ENCODE measurements at places on chromosomes 12 and 14.

GRCh38 chr14:102798926-102799325 lies 21.7 kb downstream of the TRAF3 start:
- no peak for DNase-seq

DNA sequence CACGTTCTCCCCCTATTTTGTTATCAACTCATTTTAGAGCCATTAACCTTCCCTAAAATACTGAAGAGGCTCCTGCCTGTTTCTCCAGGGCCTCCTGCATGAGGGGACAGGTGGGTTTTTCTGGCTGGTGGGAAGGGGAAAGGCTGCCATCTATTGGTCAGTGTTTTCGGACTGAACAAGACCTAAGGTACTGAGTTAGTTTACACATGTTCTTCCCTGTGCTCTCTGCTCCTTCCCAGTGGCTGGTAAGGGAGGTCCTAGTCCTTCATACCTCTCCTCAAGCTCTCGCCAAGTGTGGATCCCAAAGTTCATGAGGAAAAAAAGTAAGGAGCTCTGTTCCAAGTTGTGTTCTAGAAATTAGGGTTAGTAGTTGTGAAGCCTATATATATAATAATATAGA lies 357.5 kb downstream of the FSCB start:
- no peak for DNase-seq

DNA sequence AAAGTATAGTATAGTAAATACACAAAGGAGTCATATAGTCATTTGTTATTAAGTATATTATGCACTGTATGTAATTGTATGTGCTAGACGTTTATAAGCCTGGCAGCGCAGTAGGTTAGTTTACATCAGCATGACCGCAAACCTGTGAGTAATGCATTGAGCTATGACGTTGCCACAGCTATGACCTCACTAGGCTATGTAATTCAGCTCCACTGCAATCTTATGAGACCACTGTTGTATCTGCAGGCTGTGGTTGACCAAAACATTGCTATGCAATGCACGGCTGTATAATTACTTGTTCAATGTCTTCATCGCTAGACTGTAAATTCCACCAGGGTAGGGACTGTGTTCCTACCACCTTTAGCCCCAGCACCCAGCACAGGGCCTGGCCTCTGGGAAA lies 53.2 kb upstream of the VASH1 start:
- no peak for DNase-seq

GRCh38 chr14:65948302-65948701 lies 535.8 kb downstream of the FUT8 start:
- DNase-seq: no peak

DNA sequence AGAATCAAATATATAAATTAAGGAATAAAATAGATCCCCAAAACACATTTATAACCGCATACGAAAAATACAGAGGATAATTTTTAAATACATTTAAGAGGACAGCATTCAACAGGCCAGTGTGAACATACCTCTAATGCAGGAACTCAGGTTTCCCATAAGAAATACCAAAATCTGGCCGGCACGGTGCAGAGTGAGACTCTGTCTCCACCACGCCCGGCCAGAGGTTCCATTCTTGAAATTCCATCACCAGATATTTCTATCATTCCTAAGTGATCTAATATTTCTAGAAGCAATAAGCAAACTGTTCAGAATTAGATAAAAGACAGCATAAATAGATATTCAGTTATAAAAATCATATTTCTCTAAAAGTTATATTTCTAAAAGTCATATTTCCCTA lies 30.2 kb upstream of the OASL start:
- no peak for DNase-seq

DNA sequence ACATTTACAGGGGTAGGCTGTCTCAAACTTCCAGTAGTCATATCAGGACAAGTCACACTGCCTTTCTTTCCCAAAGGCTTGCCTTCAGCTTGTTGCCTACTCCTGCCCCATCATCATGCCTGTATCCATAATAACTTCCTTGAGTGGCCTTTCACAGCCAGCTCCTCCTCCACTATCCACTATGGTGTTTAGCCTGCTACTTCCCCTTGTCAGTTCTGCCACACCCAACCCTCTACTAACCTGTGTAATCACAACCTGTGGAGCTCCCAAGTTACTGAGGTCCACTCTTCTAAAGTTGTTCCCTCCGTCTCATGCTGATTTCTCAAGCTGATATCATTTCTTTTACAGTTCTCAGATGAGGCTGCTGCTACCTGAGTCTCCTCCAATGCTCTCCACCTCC lies 159.9 kb downstream of the BMP4 start:
- DNase-seq: no peak

GRCh38 chr12:65182012-65182739 lies 12.8 kb downstream of the LEMD3 start:
- no peak for DNase-seq
